ENCODE measurements at places on chromosomes 5 and 9.

DNA sequence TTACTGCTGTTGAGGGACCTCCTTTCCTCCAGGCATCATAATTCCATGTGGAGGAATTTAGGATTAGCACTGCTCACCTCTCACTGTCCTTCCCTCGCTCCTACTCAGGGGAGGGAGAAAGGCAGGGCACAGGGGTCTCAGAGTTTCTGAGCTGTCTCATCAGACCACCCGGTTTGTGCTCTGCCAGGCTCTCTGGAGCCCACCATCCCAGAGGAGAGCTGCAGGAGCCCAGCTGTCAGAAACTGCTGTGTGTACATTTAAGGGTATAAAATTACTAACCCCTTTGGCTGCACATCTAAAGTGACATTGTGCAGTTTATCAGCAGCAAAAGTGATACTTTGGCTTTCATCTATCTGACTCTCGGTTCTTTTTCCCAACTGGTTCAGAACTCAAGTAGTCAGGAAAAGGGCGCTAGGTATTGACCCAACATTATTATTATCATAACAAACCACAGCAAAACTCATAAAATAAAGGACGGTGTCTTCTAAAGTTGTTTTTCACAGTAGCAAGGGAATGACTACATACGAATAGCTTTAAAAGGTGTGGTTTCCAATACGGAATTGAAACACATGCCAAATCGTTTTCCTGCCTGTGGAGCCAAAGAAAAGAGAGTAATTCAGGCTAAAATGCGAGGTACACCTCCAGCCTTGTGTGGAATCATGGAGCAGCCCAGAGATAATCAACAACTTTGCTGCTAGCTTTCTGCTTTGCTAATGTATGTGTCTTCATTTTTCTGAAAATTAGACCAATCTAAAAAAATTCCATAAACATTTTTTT, 348.1 kb downstream of the TMEM167A start:
- no peak for DNase-seq

GRCh38 chr9:88488166-88488565, 46.8 kb upstream of the NXNL2 start:
- no peak for DNase-seq

GRCh38 chr5:1120236-1120999, 8.6 kb upstream of the SLC12A7 start:
- DNase-seq: no peak

- DNase-seq: no peak
These were observed 93.5 kb downstream of the SSBP2 start for GRCh38 chr5:81657386-81657785.

DNA sequence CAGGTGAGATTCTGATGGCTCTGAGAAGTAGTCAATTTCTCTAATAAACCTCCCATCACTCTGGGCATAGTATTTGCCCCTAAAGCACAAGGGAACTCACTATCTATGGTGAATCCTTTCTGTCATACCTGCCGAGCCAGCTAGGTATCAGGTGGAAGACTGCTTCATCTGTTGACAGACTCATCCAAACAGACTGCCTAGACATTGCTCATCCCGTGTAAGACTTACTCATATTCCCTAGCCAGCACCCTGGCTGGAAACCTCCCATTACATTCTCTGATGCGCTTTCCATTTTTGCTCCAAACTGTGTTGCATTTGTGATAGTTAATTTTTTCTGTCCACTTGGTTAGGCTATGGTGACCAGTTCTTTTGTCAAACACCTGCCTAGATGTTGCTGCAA, 595.9 kb downstream of the DNAH5 start:
- DNase-seq: no peak

GRCh38 chr9:89710697-89711096, 105.9 kb downstream of the GADD45G start:
- DNase-seq: no peak

DNA sequence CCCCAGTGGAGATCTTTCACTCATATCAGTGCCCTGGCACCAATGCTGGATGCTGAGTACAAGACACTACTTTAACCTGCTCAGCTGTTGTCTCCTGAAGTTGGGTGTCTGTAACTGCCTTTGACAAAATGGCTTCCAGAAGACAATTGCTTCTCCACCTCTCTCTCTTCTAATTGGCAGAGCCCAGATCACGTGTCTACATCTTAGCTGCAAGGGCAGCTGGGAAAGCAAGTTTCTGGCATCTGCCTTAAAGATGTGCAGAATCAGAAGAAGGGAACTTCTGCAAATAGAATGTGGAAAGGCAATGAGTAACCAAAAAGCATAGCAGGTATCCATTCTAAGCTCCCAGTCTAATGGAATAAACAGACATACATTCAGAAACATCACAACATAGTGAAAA, 81.1 kb downstream of the PDZD2 start:
- DNase-seq: no peak

DNA sequence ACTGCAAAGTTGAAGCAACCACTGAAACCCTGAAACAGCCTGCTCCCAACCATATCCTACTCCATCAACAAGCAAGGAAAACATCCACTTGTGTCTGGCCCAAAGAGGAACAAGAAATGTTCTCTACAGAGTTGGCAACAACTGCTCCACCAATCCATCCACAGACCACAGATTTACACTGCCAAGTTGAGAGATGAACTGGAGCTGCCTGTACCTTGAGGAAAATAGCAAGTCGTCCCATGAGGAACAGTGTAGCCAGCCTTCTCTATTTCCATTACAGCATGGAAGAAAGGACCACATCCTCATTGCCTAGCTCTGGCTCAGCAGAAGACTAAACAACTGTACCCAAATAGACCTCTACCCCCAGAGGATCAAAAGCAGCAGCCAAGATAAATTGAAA, 60.4 kb downstream of the DEPDC1B start:
- no peak for DNase-seq

DNA sequence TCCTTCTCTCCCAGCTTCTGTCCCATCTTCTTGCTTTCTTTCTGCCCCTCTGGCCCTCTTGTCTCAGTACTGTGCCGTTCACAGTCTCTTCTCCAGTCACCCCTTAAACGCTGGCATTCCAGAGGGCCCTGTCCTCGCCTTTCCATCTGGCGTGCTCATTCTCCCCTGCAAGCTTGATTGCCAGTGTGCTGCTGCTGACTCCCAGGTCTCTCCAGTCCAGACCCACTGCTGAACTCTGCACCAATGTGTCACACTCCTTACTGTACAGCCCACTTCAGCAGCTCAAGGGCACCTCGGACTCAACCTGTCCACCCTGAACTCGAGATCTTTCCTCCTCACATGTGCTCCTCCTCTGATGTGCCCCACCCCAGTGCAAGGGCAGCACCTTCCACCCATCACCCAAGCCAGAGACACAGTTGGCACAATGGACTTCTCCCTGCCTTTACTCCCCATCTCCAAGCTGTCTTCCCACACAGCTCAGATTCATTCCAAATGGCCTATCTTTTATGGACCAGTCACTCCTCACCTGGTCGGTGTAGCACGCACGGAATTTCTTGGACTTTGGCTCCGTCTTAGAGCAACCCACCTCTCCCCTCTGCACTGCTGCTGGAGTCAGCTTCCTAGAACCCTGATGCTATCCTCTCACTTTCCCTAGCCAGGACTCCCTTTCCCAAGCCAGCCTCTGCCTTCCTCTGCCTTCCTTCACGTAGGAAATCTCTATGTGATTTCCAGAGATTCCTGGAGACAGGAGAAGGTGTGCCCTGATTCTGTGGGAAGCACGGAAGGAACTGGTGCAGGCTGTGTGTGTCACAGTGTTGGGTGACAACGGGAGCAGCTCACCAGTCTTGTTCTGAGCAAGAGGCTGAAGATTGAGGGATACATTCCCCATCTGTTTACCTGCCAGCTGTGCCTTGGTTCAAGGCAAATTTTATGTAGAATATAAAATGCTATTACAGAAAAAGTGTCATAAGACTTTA, 26.0 kb upstream of the SLC2A8 start:
- DNase-seq: no peak

DNA sequence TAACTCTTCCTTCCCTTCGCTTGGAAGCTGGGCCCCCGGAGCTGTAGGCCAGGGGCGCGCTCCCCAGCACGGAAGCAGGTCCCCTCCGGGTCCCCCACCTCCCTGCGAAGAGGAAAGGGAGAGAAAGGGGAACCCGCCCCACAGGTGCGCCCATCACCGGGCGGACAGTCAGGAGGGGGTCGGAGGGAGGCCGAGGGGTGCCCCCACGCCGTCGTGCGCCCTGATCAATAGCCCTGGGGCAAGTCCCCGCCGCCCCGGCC, 793 bp downstream of the AGPAT2 start:
- no peak for DNase-seq

GRCh38 chr5:87125766-87126165, 141.9 kb upstream of the RASA1 start:
- no peak for DNase-seq

- DNase-seq: no peak
These were observed 177.8 kb downstream of the RAPGEF6 start for GRCh38 chr5:131457193-131457592.

GRCh38 chr9:131951905-131952304, 127.8 kb downstream of the MED27 start:
- no peak for DNase-seq

DNA sequence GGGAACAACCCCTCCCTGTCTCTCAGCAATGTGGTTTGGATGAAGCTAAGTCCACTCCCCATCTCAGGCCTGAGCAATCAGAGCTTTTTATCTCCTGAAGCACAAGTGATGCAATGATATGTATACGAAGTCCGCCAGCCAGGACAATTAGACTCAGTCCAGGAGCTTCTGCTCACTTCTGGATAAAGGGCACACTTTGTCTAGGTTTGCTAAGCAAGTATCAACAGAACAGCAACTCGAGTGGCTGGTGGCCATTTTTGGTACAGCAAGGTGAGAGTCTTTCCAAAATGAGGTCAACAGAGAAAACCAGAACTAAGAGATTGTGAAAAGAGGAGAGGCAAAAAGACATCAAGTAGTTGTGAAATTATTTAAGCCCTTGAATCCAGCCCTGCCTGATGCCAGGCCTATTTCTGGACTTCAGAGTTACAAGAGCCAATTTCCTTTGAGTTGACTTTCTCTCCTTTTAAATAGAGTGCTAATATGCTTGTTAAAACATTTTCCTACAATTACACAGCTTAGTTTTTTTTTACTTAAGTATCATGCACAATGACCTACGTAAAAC, 8.2 kb downstream of the NDUFA8 start:
- no peak for DNase-seq

DNA sequence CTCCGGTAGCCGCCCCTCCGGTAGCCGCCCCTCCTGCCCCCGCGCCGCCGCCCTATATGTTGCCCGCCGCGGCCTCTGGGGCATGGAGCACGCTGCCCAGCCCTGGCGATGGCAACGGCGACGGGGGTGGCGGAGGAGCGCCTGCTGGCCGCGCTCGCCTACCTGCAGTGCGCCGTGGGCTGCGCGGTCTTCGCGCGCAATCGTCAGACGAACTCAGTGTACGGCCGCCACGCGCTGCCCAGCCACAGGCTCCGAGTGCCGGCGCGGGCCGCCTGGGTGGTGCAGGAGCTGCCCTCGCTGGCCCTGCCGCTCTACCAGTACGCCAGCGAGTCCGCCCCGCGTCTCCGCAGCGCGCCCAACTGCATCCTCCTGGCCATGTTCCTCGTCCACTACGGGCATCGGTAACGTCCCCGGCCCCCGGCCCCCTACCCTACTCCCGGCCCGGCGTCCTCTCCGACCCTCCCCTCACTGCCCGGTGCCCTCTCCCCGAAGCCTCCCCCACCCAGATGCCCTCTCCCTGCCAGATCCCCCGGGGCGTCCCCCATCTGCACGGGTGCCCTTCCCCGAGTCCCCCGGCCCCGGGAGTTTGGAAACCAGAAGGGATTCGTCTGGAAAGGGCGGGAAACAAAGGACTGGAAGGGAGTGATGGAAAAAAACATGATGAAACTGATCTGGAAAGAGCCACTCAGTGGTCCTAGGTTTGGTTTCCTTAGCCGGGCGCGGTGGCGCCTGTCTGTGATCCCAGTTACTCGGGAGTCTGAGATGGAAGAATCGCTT, 417 bp downstream of the SRD5A1 start:
- DNase-seq: no peak

DNA sequence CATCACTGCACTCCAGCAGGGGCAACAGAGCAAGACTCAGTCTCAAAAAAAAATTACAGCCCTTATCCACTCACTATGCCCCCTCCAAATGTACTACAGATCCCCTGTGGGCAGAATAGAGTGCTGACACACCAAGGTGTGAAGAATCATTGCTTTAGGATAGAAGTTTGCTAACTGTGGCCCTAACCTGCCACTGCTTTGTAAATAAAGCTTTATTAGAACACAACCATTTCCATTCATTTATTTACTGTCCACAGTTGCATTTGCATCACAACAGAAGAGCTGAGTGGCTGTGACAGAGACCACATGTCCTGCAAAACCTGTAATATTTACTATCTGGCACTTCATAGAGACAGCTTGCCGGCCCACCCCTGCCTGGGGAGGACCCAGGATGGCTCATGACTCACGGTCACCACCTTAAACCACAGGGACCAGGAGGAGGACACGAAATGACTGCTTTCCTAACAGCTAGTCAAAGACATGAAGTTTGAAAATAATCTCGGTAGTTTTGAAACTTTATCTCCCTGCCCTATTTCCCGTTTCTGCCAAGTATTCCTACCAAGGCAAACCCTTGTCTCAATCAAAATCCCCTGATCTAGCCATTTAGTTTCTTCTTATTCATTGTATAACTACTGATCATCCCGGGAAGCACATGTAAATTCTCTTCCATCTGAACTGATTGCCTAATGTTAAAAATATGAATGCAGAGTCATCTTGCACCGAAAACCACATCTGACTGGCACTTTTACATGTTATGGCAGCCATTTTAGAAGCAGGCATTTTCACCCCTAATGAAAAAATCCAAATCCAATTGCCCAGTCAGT, 206.1 kb downstream of the SLIT3 start:
- DNase-seq: no peak

DNA sequence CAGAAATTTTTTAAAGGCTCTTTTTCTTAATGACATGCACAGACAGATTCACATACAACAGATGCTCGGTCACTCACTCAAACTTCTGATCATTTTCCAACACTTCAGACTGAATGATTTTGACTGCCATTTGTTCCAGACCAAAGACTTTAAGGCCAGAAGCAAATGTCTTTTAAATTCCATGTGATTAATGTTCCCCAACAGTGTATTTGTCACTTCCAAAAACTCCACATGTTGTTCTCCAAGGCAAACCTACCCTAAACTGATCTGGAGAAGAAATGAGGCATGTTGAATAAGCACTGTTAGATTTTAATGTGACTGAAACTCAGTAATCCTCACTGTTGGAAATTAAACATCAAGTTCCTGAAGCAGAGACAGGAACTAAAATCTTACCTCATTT, 366.7 kb downstream of the GABRG2 start:
- DNase-seq: no peak

DNA sequence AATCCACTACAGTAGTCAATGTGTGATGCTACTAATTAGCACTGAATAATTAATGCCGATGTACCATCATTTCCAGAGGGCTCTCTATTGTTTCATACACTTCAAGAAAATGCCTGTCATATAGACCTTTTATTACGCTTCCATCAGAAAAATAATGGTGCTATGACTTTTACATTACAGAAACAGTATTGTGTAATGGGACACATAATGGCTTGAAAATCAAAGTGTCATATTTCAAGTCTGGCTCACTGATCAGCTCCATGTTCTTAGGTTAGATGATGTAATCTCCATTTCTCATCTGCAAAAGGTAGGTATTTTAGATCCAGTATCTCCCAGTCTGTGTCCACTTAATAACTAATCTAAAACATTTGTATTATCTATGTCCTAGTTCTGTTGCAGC, 990.6 kb upstream of the TYRP1 start:
- DNase-seq: no peak

GRCh38 chr5:14235872-14236271, 92.7 kb downstream of the TRIO start:
- DNase-seq: no peak

- no peak for DNase-seq
These were observed 727.1 kb upstream of the GRAMD2B start for GRCh38 chr5:125695996-125696655.

GRCh38 chr9:133735931-133736330, 2.2 kb downstream of the SARDH start:
- DNase-seq: no peak

Data from activated T-helper 1 cell treated with Interleukin-2 at 50 U/mL for 16 hours (primary cell).